Renal cortex interstitium (tissue), 15 donors: ENCODE measurements at places on chromosomes 5 and 9.

DNA sequence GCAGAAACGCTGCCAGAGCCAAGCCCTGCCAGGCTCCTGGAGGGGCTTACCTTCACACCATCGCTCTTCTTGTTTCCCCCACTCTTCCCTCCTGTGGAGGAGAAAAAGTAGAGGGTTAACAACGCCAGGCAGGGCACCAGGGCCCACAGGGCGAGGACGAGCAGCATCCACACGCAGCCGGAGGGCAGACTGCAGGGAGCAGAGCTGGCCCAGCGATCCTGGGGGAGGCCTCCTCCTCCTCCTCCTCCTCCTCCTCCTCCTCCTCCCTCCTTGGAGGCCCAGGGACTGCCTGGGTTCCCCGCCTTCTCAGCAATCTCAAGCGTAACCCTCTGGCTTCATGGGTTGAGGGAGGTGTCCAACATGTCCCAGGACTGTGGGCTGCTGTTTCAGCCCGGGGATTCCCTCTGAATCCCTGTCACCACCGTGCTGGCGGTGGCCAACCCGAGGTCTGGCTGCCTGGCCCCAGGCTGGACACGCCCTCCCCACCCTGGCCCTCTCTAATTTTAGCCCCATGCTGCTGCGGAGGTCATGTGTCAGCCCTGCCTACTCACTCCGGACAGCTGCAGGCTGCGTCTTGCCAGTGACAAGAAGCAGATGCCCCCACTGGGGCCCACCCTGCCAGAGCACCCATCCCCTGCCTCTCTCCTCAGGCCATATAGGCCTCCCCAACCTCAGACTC, 44.3 kb downstream of the CAMK2A start:
- DNase-seq = no peak

DNA sequence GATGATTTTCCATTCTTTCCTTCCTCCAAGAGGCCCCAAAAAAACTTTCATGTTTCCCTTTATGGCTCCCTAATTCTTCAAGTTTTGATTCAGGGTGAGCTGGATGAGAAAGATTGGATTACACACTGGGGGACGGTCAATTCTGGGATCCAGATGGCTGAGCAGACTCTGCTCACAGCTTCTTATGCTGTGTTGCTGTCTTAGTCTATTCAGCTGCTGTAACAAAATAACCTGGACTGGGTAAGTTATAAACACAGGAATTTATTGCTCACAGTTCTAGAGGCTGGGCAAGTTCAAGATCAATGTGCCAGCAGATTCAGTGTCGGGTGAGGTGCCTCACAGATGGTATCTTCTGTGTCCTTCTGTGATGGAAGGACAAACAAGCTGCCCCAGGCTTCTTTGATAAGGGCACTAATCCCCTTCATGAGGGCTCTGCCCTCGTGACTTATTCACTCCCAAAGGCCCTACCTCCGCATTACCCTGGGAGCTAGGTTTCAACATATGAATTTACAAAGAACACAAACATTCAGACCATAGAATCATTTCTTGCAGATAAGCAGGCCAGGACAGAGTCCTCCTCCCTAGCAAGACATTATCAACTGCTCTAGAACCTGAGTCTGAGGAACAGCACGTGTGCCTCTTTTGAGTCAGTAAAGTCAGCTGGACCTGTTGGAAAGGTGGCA, 23.1 kb upstream of the SMAD5 start:
- DNase-seq = no peak

DNA sequence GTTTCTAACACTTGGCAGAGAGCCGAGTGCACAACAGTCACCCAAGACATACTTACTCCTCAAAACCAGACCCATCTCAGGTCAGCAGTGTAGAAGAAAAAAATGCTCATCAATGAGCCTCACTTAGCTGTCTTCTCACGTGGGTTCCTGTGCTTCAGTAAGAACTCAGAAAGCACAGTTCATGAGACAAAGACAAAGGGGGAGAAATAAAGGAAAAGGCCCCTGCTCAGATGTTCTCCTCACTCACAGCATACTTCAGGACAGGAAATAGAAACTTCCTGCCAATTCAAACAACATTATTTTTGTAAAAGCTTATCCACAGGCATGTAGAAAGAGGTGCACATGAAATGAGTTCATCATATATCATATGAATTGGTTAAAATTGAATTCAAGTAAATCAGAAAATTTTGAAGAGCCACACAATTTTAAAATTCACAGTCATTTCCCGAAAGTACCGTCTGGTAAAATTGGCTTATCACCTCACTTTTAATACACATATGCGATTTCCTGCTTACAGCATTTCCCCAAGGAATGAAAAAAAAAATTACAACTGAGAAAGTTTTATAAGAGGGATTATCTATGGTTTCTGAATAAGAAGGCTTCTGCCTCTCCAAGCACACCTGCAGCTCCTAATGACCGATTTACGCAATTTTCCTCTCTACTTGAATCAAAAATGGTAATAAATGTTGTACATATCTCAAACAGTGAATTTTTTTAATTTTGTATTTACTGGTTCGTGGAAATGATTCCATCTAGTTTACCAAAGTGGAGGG, 328.3 kb downstream of the TMEM167A start:
- no peak for DNase-seq

DNA sequence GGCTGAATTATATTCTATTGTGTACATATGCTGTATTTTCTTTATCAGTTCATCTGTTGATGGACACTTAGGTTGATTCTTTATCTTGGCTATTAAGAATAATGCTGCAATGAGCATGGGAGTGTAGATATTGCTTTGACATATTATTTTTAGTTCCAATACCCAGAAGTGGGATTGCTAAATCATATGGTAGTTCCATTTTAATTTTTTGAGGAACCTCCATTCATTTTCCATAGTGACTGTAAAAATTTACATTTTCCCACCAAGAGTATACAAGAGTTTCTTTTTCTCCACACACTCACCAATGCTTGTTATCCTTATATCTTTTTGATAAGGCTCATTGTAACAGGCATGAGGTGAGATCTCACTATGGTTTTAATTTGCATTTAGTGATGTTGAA, 19.4 kb downstream of the JAK2 start:
- DNase-seq = no peak

- DNase-seq = no peak
These were observed 209.6 kb downstream of the TTLL11 start for GRCh38 chr9:121883281-121884056.
